ENCODE measurements at places on chromosomes 4 and X. TPM values are rescaled to one million over a fixed set of nuclear protein-coding genes. Genes with fewer than 3 reads are reported as not detected.

MORC4 gene
- total RNA-seq: 33.8 TPM

ATOH1 gene
- total RNA-seq: not detected

KLHL2 gene
- 16.0 TPM for total RNA-seq

- no peak for DNase-seq
Observed at GRCh38 chr4:146490106-146490505, 31.6 kb downstream of the SLC10A7 start.

- DNase-seq: no peak
Observed at GRCh38 chr4:924107-925096, 7.7 kb downstream of the GAK start.

GRCh38 chr4:113330200-113330599 is 280.7 kb downstream of the ANK2 start:
- DNase-seq: no peak

DNA sequence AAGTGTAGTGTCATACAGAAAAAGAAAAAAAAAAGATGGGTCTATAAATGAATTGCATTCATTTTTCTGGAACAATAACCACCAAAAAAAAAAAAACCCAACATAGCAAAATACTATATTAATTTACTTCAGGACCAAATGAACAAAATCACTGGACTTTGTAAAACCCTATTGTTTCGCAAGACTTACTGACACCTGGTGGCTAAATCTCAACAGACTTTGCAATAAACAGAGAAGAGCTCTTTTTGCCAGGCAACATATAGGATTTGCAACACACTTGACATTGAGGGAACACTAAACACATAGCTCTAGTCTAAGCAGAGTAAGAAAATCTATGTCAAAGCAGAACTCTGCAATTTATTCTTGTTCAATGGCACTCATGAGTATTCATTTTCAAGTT is 990.2 kb downstream of the STPG2 start:
- no peak for DNase-seq

- DNase-seq: no peak
Observed at GRCh38 chrX:80578517-80579105, 158.4 kb downstream of the TENT5D start.

DNA sequence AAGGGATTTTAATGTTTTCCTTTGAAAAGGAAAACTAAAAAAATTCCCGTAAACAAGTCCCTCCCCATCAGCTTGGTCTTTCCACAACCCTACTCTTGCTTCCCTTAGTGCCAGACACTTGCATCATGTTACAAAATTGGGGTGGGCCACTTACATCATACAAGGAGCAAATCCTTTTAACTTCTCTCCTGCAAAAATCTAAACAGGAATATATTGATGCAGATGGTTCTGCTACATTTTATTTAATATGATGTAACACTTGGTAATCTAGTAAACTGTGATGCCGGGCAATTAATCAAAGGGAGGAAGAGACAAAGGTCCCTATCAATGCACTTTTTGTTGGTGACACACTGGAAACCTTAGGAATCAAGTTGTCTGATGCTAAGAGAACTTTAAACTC is 125.3 kb downstream of the UBE2K start:
- no peak for DNase-seq

GRCh38 chrX:133660281-133660680 is 245.0 kb upstream of the GPC4 start:
- DNase-seq: no peak

DNA sequence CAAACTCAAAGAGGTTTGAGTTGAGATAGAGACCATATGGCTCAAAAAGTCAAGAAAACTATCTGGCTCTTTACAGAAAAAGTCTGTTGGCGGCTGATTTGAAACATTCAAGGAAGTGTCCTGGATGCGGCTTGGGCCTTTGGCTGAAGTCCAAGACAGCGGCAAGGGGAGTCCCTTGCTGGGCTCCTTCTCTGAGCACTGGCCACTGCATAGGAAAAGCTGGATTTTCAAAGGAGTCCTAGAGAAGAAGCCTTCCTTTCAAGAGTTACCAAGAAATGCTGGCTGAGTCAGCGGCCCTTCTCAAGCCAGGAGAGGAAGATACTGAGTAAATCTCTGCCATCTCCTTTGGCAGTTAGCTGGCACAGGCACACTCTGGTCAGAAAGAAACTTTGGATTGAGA is 12.1 kb downstream of the APLN start:
- no peak for DNase-seq

- DNase-seq: no peak
Observed at GRCh38 chr4:98786866-98787265, 128.5 kb upstream of the TSPAN5 start.

All from chondrocyte (in vitro differentiated cells).